ENCODE measurements at places on chromosomes 6 and 20.

DNA sequence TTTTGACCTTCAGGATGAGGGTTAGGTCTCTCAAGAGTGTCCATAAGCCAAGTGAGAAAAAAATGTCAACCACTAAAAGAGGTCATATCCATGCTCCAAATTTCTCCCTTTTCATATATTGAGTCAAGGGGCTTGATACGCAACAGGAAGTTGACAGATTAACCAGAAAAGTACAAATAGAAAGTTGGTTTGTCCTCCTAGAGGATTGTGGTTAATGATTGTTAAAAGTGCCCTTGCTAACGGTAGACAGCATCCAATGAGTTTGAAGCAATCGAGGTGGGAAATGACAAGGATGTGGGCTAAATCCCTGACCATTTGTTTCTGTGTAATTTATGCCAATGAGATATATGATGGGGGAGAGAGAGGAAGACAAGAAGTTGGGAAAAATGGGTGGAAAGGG is 18.1 kb upstream of the HBS1L start:
- H3K27ac ChIP-seq = no peak overlapping the region
- H3K4me1 ChIP-seq = no peaks in the 10 kb centered on the region
- H3K4me3 ChIP-seq = no peak overlapping the region
- H3K27me3 ChIP-seq = no peaks in the 10 kb centered on the region
- DNase-seq = no peak

DNA sequence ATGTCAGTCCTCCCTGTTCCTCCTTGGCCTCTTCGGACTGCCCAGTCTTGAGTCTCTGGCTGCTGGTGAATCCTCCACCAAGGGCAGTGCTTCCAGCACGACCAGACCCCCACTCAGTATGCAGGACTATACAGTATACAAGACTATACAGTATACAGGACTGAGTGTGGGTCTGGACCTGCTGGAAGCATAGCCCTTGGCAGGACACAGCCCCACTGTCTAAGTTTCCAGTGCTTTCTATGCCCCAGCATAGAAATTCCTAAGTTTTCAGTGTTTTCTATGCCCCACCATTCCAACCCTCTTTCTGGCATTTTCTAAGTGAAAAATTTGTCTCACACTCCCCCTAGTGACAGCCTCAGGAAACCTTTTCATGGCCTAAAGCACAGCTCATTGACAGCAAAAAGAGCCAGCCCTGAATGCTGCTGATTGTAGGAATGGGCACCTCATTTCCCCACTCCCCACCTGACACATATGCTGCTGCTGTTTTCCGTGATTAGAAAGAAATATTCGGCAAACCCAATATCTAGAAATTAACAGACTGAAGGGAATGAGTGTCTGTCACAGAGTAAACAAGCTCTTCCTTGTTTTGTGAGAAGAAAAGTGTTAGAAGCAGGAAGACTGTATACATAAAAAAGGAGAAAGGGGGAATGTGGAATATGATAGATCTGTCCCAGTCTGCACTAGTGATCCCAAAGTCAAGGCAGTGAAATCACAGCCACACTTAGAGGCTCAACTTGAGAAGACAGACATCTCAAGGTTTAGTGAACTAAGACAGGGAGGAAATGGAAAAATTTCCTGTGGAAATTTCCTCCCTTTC is 206.9 kb downstream of the IBTK start:
- H3K4me3 ChIP-seq = no peak overlapping the region
- no peaks in the 10 kb centered on the region for H3K36me3 ChIP-seq
- DNase-seq = peak; percentile 53
- peak overlapping the region; percentile 45 for H3K27ac ChIP-seq
- no peaks in the 10 kb centered on the region for H3K27me3 ChIP-seq

GRCh38 chr20:57417051-57417689 is 26.0 kb downstream of the RBM38 start:
- no peak overlapping the region for H3K27ac ChIP-seq
- DNase-seq = no peak
- H3K36me3 ChIP-seq = no peaks in the 10 kb centered on the region
- no peak overlapping the region for H3K4me3 ChIP-seq
- H3K27me3 ChIP-seq = no peaks in the 10 kb centered on the region

DNA sequence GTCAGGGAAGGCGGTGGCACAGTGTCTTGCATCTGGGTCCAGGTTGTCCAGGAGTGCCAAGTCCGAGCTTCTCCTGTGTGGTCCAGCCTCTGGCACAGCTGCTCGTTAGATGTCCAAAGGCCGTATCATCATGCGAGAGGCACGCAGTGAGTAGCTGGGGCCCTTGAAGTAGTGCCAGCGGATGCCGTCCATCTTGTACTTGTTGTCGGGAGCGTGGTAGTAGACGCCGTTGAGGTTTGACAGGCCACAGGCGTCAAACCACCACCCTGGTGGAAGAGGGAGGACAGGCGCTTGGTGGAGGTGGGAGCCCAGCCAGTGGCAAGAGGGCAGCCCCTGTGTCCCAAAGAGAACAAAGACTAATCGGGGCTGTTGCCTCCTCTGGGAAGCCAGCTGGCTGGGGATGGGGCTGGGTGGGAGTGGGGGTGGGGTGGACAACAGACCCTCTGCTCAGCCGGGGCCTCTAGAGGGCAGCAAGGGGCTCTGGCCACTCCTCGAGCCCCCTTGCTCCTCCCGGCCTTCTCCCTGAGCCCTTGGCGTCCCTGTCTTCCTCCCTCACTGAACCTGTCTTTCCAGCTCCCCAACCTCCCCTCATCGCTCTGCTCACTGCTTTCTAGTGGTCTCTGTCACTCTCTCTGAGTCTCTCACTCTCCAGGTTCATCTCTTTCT is 39.5 kb downstream of the FAM110A start:
- no peak overlapping the region for H3K4me3 ChIP-seq
- H3K27ac ChIP-seq = no peak overlapping the region

DNA sequence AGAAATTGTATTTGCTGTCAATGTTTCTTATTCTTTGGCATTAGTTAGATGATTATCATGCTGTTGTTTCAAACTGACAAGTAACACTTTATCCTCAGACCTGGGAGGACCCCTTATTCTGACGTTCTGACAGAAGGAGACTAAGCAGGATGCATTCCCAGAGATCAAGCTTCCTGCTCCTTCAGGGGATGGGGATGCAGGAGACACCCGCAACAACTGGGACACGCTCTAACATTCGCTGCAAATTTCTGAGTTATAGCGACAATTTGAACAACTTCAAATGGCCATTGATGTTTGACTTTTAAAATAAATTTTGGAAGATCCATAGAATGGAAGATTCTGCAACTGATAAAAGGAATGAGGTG is 69.0 kb upstream of the ZNF184 start:
- H3K27me3 ChIP-seq = no peaks in the 10 kb centered on the region
- no peak overlapping the region for H3K4me3 ChIP-seq
- no peak overlapping the region for H3K27ac ChIP-seq
- H3K4me1 ChIP-seq = no peaks in the 10 kb centered on the region
- no peaks in the 10 kb centered on the region for H3K36me3 ChIP-seq
- DNase-seq = no peak

DNA sequence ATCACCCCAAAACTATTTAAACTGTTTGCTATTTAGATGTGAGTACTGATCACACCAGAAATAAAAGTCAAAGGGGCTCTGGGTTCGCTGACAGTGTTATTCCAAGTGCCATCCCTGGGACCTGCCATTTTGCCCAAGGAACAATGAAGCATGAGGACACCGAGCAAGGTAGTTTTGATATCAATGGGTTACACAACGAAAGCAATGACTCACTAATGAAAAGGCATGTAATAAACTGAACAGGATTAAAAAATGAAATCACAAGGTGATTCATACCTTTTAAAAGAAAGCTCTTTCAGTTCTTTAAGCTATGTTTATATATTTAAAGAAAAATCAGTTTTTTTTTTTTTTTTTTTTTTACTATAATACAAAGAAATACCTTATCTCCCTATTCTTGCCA is 102.0 kb downstream of the HS3ST5 start:
- H3K36me3 ChIP-seq = no peaks in the 10 kb centered on the region
- DNase-seq = no peak
- H3K27ac ChIP-seq = no peak overlapping the region
- H3K27me3 ChIP-seq = no peaks in the 10 kb centered on the region

DNA sequence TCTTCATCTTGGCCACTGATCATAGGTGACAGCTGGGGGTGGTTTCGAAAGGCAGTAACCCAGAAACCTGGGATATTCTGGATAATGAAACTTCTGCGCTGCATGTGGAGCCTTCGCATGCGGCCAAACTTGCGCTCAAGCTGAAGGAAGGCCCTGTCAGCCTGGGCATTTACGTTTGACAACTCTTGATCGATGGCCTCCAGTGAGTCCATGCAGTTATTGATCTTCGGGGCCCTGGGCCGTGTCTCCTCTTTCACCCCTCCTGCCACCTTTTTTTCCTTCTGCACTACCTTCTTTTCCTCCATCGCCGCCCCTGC is 729 bp downstream of the TSPYL4 start:
- no peak for DNase-seq
- H3K27me3 ChIP-seq = no peaks in the 10 kb centered on the region
- H3K27ac ChIP-seq = no peak overlapping the region
- H3K36me3 ChIP-seq = no peaks in the 10 kb centered on the region
- peaks cover 19% of the 10 kb centered on the region for H3K4me1 ChIP-seq
- peak overlapping the region; percentile 99 for H3K4me3 ChIP-seq

- no peak overlapping the region for H3K27ac ChIP-seq
- no peaks in the 10 kb centered on the region for H3K27me3 ChIP-seq
- H3K4me1 ChIP-seq = peaks cover 44% of the 10 kb centered on the region
- no peak for DNase-seq
- H3K36me3 ChIP-seq = no peaks in the 10 kb centered on the region
Observed at GRCh38 chr6:16756660-16757255, 4.5 kb downstream of the ATXN1 start.

DNA sequence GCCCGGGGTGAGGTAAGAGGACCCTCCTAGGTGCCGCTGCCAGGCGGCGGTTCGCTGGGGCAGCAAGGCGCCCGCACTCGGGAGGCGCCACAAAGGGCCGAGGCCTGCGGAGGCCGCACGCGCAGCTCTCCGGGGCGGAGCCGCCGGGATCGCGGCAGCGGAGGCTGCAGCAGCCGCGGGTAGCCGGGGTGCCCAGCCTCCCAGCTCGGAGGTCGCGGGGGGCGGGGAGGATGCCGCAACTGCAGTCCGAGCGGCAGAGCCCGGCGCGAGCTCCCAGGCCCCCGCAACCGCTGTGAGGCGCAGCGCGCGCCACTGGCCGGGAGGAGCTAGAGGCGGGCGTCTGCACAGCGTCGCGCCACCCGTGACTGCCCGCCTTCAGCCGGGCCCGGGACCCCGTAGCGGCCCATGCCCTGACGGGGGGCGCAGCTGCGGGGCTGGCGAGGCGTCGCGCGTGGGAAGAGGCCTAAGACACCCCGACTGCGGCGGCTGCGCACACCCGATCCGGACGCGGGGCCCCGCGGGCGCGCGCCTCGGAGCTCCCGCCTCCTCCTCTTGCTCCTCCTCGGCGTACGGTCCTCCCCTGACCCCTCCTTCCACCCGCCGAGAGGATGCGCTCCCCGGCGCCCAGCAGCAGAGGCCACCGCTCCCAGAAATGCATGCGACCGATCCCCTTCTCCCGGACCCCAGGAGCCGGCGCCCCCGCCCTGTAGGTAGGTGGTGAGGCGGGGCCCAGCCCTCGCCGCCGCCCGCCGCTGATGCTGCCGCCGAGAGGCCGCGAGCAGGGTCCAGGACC is at the start of gene NCOA7:
Gene NCOA7 (plus strand): TSS at position 603 of the 793 bp plus-strand sequence. CDS start 24,395 bp downstream, outside the sequence.
- DNase-seq = peak; percentile 82
- H3K27ac ChIP-seq = peak within 1 kb of the TSS; percentile 88
- H3K4me1 ChIP-seq = peaks cover 20% of the 10 kb centered on the region
- H3K36me3 ChIP-seq = no peaks in the 10 kb centered on the region
- peak within 1 kb of the TSS; percentile 91 for H3K4me3 ChIP-seq

GRCh38 chr20:952196-952795 is 36.2 kb upstream of the ANGPT4 start:
- no peak overlapping the region for H3K4me3 ChIP-seq
- H3K4me1 ChIP-seq = no peaks in the 10 kb centered on the region
- no peaks in the 10 kb centered on the region for H3K36me3 ChIP-seq
- no peak for DNase-seq

DNA sequence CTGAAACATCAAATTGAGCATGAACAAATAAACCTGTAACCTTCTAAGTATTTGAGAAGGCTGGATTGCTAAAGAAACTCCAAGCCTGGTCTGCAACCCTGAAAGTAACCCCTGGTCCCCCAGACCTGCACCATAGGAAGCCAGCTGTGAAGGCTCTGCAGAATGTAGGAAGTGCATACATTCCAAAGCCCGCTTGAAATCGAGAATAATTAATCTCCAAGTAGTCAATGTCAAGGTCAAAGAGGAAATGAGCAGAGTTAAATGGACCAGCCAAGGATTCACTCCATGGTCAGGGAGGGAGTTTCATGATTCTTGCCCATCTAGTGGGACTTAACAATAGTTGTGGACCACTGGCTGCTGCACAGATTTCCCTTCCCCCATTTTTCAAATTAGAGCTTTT is 107.6 kb upstream of the RNF24 start:
- no peaks in the 10 kb centered on the region for H3K36me3 ChIP-seq
- no peaks in the 10 kb centered on the region for H3K27me3 ChIP-seq
- no peak for DNase-seq

DNA sequence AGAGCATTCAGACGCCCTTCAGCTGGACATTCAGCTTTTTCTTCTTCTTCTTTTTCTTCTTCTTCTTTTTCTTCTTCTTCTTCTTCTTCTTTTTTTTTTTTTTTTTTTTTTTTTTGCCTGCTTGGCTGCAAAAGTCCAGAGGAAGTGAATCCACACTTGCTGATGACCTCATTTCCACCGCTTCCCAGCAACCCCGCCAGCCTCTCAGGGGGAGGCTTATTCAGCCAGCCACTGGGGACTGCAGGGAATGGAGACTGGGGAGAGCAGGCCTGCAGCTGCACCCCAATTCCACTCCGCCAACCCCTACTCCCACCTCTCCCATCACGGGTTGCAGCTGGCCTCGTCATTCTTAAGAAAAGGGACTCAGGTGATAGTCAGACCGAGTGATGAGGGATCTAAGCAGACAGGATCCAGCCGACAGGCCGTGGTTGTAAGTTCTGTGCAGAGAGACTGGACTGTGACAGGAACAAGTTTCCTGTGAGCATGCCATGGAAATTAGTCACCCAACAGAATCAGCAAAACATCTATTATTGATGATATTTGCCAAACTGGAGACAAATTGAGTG is 59.0 kb upstream of the QKI start:
- H3K27ac ChIP-seq = no peak overlapping the region

DNA sequence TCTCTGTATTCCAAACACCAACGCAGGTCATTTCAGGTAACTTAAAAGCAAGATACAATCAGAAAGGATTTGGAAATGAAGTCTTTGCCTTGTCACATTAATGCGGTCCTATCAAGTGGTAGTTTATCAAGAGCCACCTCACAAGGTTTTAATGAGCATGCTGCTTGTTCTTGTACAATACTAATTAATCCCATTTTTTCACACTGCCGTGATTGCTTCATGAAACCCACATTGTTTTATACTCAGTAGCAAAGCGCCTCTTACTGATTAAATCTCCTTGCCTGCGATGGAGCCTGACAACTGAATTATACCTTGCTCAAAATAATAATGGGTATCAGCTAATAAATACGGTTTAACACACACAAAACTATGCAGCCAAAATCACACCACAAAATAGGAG is 234.1 kb upstream of the TSHZ2 start:
- no peak overlapping the region for H3K4me3 ChIP-seq
- no peaks in the 10 kb centered on the region for H3K36me3 ChIP-seq
- DNase-seq = no peak
- no peak overlapping the region for H3K27ac ChIP-seq

GRCh38 chr20:33672426-33673113 is 1.7 kb downstream of the NECAB3 start:
- H3K27ac ChIP-seq = peak overlapping the region; percentile 98
- H3K4me3 ChIP-seq = peak overlapping the region; percentile 85
